ENCODE measurements at places on chromosomes 3 and 15.

GRCh38 chr15:69456208-69457166 lies 3.9 kb downstream of the RPLP1 start:
- DNase-seq: no peak

DNA sequence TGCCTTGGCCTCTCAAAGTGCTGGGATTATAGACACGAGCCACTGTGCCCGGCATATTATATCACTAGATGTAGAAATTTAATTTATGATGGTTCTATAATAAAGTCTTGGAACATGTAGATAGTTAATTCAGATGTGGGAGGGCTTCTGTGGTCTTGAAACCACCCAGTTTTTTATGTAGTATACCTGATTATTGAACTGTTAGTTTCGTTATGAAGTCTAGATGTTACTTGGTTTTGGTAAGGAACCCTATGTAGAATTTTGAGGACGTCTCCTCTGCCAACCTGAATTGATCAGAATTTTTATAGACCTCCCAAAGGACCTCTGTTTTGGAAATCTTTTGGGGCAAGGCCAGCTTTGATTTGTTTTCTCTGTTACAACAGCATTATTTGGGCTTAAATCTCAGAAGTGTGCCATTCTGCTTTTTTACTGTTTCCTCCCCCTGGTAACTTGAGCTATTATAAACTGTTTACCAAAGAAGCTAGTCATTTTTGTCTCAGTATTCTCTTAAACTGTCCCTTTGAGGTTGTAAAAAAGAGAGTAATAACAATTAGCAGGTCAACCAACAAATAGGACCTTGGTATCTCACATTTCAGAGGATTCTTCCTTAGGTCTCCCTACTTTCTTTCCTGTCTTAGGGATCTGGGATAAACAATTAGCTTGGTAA lies 20.8 kb downstream of the AKAP13 start:
- DNase-seq: no peak

DNA sequence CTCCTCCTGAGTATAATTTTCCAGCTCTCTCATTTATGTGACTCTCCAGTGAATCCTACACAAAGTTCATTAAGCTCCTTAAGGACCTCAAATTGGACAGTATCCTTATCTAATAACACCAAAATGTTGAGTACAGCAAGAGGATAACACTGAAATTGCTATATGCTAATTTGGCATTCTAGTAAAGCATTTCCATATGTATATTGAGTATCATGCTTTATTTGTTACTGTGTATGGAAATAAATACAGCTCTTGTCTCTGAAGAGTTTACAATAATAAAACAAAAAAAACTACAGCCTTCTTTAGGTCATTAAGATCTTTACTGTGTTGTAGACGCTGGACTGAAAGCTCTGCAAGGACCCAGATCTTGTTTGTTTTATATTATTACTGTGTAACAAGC lies 1341.3 kb downstream of the ROBO1 start:
- DNase-seq: no peak

- peak; percentile 98 for DNase-seq
Observed at GRCh38 chr3:28241221-28242160, at the start of gene CMC1. Gene CMC1 (plus strand): TSS chr3:28241619. CDS start chr3:28241794, 175 bp downstream.

DNA sequence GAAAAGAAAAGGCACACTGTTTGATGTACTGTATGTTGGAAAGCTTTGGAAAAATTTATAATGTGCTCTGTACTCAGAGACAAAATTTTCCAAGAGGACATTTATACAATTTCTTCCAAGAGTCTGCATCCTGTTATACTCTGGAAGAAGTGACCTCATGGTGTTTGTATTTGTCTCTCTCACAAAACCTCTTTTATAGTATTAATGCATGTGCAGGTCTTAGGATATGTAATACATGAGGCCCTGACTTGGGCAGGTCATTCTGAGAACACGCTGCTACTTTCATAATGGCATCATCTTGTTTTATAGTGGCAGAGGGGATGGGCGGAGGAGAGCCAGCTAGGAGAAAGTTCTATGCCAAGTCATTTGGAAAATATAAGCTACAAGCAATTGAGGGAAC lies 72.0 kb upstream of the P3H2 start:
- peak; percentile 46 for DNase-seq

- DNase-seq: no peak
Observed at GRCh38 chr3:48440590-48440958, 517 bp downstream of the TMA7 start.

DNA sequence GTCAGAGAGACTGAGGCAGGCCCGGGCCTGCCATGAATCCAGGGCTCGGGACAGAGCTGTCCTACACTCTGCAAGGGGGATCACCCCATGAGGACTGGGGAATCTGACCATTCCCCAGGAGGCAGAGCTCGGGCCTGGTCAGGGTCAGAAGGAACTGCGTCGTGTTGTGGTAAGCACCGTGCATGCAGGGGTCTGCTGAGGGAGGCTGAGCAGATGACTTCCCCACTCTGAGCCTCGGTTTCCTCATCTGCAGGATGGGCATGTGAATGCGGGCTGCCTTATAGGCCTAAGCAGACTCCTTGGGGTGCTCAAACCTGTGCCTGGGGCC lies 61.6 kb upstream of the IQSEC1 start:
- DNase-seq: no peak

DNA sequence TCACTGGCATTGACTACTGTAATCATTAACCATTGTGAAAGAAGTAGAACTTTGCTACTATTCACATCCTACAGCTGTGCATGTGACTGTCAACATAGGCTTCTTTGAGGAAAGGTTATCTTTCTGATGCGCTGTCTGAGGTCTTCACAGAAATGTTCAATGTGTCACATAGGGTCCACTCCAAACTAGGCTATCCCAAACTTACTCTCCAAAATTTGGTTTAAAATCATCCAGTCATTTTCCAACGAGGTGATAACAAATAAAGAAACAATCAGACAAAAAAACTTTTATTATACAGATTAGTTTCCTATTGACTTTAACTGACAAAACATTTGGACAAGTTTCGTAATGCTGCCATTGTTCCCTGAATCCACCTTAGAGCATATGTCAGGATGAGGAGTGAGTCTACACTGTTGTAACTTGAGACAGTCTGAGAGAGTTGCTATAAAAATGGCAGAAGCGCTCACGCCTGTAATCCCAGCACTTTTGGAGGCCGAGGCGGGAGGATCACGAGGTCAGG lies 511.6 kb downstream of the PLOD2 start:
- no peak for DNase-seq

Measured in femur (tissue), 1 donor.